GM20000 (cell line): ENCODE measurements at places on chromosomes 12 and 14.

DNA sequence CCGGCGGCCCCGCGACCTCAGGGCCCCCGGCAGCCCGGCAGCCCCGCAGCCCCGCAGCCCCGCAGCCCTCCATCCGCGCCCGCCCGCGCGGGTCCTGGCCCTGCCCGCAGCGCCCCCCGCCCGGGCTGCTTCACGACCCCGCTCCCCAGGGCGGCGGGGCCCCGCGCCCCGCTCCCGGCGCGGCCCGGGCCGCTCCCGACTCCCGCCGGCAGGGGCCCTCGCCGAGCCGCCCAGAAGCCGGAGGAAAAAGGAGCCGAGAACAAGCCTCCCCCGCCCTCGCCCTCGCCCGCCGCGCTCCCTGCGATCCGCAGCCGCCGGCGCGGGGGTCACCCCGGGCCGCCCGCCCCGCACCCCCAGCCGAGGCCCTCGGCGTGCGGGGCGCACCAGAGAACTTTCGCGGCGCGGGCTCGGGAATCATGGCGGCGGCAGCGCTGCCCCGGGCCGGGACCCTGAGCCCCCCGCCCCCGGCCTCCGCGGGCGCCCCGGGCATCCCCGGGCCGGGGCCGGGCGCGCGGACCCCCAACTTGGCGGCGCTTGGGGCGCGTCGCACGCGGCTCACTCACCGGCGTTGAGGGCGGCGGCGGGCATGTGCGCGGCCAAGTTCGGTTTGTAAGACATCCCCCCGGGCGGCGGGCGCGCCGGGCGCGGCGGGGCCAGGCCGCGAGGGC is 521 bp downstream of the CDK2AP1 start:
- peak; percentile 96 for DNase-seq

DNA sequence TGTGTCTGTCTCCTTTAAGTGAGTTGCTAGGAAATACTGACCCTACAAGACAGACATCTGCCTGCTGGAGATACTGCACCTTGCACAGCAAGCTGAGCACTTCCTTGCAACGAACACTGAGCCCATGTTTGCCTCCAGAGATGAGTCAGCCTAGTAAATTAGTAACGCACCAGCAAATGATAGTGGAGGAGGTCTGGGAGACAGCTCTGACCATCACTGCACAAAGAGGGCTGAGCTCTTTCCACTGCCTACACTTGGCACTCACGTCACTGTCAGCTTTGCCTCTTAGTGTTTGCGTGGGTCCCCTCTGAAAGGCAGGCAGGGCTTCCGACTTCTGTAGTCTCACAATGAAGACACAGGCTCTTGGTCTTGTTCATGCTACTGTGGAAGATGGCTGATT is 109.0 kb downstream of the APAF1 start:
- DNase-seq, result peak; percentile 87

DNA sequence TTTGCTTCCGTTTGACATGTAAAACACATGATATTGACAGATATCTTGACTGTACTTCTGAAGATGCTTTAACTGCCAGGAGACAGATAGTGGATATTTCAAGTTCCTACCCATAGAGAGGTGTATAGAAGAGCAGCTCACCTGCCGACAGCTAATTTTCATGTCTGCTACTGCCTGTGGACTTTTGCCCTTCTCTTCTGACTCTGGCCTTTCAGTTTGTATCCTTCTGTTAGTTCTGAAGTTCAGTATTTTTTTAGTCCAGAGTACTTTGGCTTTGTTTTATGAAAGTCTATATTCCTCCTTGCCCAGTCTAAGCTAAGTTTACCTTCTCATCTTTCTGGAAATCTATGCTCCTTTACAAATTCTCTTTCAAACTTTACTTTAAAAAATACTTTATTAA is 30.8 kb upstream of the STK38L start:
- DNase-seq, result no peak

GRCh38 chr12:38544330-38545066 is 227.9 kb downstream of the ALG10B start:
- no peak for DNase-seq

DNA sequence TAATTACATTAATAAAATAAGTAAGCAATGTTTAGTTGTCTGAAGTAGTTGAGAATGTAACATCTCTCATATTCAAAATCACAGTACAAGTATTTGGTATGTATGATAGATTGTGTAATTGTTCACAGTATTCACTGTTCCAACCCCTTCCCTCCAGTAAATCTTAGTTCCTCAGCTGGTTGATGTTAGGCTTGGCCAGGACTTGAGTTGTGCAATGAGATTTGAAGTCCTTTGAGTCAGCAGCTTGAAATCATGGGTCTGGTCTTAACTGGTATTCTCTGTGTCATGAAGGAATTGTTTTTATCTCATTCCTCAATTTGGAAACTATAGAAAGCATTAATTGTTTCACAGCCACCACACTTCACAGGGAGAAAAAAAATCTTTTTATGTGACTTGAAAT is 477.1 kb downstream of the FSCB start:
- DNase-seq, result no peak

GRCh38 chr14:48373981-48374380 is 698.6 kb upstream of the MDGA2 start:
- DNase-seq, result no peak

DNA sequence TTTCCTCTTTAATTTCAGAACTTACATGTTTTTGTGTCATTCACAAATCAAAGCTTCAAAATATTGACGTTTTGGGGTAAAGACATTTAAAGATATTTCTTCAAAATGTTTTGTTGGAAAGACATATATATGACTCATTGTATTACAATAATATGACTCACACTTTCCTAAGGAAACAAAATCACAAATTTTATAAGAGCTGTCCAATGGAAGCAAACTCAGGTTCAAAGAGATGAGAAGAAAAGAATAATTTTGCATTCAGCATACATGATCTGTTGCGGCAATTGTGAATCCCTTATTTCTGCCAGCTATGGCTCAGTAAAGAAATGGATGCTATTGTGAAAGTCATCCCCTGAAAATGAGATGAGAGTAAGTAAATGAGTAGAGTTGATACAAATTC is 82.7 kb downstream of the GRIP1 start:
- DNase-seq, result no peak

GRCh38 chr12:67928621-67929383 is 60.4 kb upstream of the IFNG-AS1 start:
- no peak for DNase-seq

DNA sequence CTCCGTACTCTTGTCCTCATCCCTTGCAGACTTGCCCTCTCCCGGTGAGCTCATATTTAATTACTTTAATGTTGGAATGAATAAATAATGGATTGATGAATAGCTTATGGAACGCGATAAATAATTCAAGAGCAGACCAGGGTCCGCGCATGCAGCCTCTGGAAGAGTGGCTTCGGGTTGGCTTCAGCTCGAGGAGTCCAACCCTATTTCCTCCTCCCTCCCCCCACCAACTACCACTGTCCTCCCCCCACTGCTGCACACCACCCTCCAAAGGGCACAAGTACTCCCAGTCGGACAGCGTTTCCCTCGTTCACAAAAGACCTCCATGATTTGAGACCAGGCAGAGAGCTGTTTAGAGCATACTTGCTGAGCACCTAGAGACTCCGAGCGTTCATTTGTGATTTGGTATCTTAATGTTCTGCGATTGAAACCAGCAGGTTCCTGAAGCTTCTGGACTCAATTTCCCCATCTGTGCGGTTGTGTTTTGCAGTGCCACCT is 647 bp upstream of the SIX1 start:
- DNase-seq, result peak; percentile 21

DNA sequence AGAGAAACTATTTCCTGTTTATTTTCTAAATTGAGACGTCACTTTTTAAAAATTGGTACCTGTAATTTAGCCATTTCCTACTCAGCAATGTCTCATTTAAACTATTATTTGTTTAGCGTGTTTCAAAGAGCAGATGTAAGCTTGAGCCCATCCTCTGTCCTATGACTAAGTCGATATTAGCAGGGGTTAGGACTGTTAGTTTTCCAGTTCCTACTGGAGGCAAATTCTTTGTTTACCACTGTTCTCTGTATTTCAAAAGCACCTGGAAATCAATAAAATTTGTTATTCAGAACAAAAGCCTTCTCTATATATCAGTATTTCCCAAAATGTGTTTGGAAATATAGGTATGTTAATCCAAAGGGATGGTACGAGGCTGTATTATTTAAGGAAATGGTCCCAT is 42.4 kb downstream of the MDM2 start:
- no peak for DNase-seq

DNA sequence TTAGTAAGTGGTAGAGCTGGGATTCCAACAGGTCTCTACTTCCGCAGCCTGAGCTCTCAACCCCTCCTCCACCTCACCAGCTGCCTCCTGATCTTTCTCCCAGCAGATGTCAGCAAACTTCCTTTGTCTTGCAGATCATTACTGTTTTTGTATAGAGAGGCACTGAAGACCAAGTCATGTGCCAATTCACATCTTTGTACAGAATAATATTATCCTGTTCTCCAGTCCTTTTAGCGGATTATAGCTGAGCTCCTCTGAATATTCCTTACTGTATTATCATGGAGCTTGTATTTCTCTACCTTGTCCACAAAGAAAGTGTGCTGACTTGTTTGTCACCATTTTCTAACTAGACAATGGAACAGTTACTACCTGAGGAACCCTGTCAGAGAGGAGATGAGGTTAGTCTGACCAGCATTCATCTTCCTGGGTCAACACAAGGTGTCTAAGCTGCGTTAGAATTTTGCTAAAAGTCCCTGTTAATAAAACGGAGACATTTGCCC is 142.3 kb upstream of the ARHGAP5 start:
- DNase-seq, result no peak

DNA sequence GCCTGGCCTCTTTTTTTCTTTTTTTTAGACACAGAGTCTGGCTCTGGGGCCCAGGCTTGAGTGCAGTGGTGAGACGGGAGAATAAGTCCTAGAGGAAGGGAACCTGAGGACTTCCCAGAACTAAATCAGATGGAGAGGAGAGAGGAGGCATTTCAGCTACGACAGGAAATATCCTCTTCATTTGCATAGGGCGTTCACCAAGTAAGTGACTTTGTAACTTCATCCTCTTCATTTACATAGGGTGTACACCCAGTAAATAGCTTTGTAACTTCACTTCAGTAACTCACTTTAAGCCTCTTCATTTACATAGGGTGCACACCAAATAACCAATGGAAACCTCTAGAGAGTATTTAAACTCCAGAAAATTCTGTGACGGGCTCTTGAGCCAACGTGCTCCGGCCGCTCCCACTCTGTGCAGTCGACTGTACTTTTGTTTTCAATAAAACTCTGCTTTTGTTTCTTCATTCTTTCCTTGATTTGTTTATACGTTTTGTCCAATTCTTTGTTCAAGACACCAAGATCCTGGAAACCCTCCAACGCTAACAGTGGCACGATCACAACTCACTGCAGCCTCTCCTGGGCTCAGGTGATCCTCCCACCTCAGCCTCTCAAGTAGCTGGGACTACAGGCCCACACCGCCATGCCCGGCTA is 21.4 kb upstream of the ANKRD9 start:
- no peak for DNase-seq

DNA sequence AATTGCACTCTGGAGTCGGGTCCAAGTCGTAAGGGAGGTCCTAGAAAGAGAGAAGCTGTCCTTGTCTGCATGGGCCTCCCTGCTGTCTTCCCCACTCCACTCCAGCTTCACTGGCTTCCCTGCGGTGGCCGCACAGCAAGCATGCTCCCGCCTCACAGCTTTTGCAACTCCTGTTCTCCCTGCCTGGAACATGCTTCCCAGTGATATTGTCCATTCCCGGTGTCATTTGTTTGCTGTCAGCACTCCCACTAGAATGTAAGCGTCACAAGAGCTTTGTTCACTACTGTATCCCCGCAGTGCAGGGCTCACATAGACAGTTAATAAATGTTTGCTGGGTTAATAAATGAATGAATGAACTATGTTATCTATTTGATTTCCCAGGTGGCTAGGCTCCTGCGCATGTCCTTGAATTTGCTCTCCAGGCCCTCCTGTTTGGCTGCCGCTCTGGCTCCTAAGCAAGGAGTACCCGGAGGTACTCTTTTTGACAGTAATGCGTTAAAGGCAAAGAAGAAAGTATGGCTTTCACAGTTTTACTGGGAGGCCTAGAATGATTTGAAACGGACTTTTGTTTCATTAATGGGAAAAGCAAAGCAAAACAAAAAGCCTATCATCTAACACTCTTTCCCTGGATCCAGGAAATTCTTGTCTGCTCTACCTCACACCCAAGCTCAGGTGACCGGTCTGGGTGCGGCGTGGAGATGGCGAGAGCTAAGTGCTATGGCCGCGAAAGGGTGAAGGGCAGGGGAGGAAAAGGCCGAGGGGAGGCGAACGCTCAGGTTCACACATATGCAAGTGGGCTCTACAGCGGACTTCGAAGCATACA is 6.2 kb upstream of the SLC7A7 start:
- DNase-seq, result no peak

GRCh38 chr12:55682087-55682796 is 25.5 kb downstream of the ITGA7 start:
- no peak for DNase-seq

GRCh38 chr14:61950340-61950739 is 188.1 kb downstream of the SNAPC1 start:
- no peak for DNase-seq

GRCh38 chr14:85663256-85663655 is 133.3 kb downstream of the FLRT2 start:
- no peak for DNase-seq

GRCh38 chr14:38255408-38255672 is 553 bp downstream of the CLEC14A start:
- no peak for DNase-seq

- no peak for DNase-seq
These were observed 94.2 kb downstream of the HEATR5A start for GRCh38 chr14:31326111-31326510.

DNA sequence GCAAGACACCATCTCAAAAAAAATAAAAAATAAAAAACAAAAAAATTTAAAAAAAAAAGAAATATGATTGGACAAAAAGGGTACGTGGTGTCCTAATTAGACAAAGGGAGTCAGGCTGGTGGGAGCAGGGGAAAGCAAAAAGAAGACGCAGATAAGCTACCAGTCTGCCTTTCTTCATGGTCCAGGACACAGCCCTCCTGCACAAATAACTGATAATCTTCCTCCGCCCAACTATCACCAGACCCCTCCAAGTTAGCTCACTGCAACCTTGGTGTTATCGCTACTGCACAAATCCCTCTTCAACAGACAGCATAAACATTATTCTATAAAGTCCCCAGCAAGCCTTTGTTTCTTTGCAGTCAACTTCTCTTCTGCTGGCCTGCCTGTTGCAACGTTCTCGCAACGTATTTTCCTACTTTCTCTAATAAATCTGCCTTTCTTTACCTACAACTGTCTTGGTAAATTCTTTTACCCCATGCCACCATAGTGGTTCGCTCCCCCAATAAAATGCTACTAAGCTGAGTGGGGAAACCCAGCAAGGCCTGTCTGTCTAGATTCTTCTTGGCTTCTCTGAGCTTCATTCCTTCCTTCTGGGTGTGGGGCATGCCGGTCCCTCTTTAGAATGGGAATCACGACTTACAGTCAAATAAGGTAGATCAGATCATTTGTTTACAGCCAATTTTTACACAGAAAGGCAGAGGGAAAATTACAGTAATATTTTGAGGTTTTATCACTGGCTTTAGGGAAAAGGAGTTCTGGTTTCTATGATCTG is 14.6 kb upstream of the DNAL1 start:
- DNase-seq, result no peak

GRCh38 chr14:61355892-61356325 is 34.5 kb downstream of the PRKCH start:
- no peak for DNase-seq

GRCh38 chr12:97397008-97397407 is 65.6 kb upstream of the RMST start:
- DNase-seq, result no peak

- no peak for DNase-seq
These were observed 4.8 kb downstream of the MRPL51 start for GRCh38 chr12:6488240-6488639.

- DNase-seq, result no peak
These were observed 96.6 kb downstream of the WNK1 start for GRCh38 chr12:848882-849527.
